Activated CD4-positive, alpha-beta T cell treated with anti-CD3 and anti-CD28 coated beads for 48 hours (primary cell): ENCODE measurements at places on chromosomes 5 and 9.

DNA sequence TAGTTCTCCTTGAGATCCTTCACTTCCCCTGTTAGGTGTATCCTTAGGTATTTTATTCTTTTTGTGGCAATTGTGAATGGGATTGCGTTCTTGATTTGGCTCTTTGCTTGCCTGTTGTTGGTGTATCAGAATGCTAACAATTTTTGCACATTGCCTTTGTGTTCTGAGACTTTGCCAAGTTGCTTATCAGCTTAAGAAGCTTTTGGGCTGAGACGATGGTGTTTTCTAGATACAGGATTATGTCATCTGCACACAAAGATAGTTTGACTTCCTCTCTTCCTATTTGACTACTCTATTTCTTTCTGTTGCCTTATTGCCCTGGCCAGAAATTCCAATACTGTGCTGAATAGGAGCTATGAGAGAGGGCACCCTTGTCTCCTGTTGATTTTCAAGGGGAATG is 609.4 kb upstream of the COX7C start:
- DNase-seq: no peak

- DNase-seq: no peak
These were observed 49.9 kb upstream of the OTULINL start for GRCh38 chr5:14531668-14532067.

DNA sequence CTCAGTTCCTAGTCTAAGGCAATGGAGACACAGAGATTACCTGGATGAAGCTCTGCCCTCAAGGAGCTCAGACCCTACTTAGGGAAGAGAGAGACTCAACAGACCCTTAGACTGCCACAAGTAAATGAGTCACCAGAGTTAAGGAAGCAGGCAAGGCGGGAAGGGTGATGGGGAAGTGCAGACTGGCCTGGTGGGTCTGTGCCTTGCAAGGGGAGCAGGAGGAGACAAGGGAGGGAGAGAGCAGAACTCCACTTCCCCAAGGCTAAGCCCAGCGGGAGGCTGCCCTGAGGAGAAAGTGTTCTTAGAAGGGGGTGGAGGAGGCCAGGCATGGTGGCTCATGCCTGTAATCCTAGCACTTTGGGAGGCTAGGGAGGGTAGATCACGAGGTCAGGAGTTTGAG is 83.7 kb downstream of the HRH2 start:
- no peak for DNase-seq

GRCh38 chr9:115910959-115911358 is 242.6 kb upstream of the PAPPA start:
- DNase-seq: no peak

GRCh38 chr5:169024421-169024820 is 276.5 kb downstream of the SLIT3 start:
- no peak for DNase-seq

- DNase-seq: no peak
These were observed 324.5 kb downstream of the TUSC1 start for GRCh38 chr9:25353783-25354182.

- DNase-seq: no peak
These were observed 21.3 kb upstream of the CCDC112 start for GRCh38 chr5:115317736-115318135.

DNA sequence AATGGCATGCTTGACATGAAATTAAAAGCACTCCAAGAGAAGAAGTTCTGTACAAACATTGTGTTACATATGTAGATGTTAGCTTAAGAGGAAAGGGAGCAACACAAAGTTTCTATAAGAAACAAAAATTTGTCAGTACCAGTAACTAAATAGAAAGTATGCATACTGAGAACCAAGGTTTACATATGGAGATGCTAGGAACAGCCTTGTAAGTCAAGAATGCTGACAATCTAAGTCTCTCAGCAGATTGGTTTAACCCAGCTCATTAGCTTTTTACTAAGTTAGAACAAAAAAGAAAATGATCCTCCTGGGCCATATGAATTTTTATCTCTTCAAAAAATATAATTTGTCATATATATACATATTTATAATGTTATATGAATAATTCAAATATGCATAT is 2022.1 kb upstream of the ACO1 start:
- DNase-seq: no peak

- no peak for DNase-seq
These were observed 3.6 kb upstream of the MACIR start for GRCh38 chr5:103254921-103255320.

DNA sequence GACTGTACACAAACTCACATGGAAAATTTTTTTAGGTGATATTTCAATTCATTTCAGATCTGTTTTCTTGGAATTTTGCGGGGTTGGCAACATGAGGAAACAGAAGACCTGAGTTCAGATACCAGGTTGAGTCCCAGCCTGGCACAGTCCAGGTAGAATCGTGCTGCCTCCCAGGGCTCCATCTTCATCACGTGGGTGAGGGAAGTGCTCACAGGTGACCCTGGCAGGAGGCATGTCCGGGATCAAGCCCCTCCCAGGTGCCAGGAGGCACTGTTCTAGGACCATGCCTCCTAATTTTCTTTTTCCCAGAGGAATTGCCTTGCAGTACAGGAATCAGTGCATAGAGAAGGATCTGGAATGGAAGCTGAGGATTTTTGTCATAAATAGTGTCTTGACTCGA is 318.3 kb upstream of the IRX4 start:
- DNase-seq: no peak

DNA sequence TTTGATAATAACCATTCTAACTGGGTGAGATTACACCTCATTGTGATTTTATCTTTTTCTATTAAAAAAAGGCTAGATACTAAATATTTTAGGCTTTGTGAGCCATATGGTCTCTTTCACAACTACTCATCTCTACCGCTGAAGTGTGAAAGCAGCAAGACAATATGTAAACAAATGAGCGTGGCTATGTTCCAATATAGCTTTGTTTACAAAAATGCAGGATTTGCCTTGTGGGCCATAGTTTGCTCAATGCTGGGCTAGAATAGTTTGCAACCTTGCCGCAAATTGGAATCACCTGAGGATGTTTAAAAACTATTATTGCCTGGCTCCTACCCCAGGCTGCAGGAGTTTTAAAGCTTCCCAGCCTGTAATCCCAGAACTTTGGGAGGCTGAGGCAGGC is 10.2 kb upstream of the GPR150 start:
- DNase-seq: no peak

GRCh38 chr9:128396970-128397613 is 23.6 kb upstream of the CERCAM start:
- no peak for DNase-seq

DNA sequence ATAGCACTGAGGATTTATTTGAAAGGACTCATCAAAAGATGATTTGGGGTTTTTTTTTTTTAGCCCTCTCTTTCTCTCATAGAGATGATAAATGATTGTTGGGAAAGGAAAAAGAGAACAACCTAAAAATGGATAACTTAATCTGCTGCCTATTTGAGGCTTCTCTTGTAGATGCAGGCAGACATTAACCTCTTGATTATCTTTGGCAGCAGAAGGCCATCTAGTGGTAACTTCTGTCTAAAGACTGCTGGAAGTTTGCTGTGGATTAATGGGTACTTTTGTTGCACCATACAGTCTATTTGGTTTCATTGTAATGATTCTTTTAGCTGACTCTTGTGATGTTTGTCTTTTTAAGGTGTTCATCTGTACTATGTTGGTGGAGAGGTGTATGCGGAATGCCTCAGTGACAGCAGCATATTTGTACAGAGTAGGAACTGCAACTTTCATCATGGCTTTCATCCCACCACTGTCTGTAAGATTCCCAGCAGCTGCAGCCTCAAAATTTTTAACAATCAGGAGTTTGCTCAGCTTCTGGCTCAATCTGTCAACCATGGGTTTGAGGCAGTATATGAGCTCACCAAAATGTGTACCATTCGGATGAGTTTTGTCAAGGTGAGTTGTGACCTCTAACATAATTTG is 18.8 kb downstream of the SMIM32 start:
- DNase-seq: no peak

- DNase-seq: no peak
These were observed 22.7 kb downstream of the GRIA1 start for GRCh38 chr5:153513156-153513555.

DNA sequence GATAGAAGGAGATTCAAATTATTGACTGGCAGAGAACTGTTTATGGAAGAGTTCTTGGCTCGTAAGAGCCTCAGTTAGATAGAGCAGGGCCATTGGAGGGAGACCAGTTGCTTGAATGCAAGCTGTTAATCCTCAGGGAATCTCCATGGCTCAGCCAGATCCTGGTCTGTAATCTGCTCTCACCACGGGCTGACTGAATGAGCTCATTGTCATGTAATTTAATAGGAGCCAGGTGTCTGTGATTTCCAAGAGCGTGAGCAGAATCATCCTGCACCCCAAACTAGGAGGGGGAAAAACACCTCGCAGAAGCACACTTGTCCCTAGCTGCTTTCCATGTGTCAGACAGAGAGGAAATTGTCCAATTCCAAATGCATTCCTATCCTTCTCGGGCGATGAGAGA is 19.1 kb upstream of the KCNMB1 start:
- no peak for DNase-seq

DNA sequence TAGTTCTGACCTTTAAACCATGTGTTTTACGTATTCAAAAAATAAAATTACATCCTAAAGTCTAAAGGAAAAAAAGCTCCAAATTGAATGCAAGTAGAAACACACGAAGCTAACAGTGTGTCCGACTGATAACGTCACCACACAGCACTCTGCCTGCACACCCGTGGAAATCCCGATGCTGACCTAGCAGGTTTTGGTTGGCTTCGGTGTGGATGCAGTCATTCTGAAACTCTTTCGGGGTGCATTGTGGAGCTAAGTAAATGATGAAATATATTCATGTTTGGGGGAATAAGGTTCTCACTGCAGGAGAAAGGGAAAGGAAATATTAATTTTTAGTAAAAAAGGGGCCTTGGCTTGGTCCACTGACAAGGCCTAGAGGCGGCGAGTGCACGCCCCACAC is 2.0 kb downstream of the RASGEF1C start:
- DNase-seq: no peak

GRCh38 chr5:119330367-119331183 is 25.2 kb upstream of the TNFAIP8 start:
- peak; percentile 72 for DNase-seq

DNA sequence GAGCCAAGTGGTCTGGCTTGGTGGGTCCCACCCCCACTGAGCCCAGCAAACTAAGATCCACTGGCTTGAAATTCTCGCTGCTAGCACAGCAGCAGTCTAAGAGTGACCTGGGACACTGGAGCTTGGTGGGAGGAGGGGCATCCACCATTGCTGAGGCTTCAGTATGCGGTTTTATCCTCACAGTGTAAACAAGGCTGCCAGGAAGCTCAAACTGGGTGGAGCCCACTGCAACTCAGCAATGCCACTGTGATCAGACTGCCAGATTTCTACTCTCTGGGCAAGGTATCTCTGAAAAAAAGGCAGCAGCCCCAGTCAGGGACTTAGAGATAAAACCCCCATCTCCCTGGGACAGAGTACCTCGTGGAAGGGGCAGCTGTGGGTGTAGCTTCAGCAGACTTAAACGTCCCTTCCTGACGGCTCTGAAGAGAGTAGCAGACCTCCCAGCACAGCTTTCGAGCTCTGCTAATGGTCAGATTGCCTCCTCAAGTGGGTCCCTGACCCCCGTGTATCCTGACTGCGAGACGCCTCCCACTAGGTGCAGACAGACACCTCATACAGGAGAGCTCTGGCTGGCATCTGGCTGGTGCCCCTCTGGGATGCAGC is 18.2 kb upstream of the STK32A start:
- DNase-seq: no peak

- no peak for DNase-seq
These were observed 144.6 kb downstream of the CD180 start for GRCh38 chr5:67052034-67052433.

- DNase-seq: no peak
These were observed 9.3 kb downstream of the TLE1 start for GRCh38 chr9:81680006-81680405.

- no peak for DNase-seq
These were observed 155.4 kb downstream of the RGS3 start for GRCh38 chr9:113618836-113619490.

- no peak for DNase-seq
These were observed 11.5 kb downstream of the CAMK4 start for GRCh38 chr5:111235635-111236034.

DNA sequence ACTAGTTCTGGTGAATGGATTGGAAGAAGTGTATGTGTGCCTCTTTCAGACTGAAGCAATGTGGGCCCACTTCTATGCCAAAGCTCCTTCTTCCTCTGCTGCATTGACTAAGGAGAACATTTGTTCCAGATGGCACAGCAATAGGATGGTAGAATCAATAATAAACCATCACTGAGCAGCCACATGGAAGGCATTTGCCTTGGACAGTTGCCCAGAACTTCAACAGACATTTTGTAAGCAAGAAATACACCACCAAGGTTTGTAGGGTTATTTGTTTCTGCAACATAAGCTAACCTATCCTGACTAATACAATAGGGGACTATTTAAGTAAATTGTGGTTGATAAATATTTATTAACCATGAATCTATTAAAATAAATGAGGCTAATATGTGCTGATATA is 37.7 kb upstream of the CSNK1G3 start:
- no peak for DNase-seq

DNA sequence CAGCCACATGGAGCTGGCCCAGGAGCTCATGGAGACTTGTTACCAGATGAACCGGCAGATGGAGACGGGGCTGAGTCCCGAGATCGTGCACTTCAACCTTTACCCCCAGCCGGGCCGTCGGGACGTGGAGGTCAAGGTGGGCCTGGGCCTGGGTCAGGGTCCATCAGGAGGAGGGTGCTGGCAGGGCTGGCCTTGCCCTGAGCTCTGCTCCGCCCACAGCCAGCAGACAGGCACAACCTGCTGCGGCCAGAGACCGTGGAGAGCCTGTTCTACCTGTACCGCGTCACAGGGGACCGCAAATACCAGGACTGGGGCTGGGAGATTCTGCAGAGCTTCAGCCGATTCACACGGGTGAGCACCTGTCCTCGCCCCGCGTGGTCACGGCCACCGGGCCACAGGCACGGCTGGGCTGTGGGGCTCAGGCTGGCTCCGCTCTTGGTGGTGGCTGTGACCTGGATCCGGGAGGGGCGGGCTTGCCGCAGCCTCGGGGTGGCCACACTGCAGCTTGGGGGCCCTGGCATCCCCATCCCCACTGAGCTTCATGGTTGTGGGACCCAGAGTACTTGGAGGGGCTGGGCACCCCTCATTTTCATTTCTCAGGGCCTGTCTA is 7.1 kb downstream of the DPP7 start:
- no peak for DNase-seq

DNA sequence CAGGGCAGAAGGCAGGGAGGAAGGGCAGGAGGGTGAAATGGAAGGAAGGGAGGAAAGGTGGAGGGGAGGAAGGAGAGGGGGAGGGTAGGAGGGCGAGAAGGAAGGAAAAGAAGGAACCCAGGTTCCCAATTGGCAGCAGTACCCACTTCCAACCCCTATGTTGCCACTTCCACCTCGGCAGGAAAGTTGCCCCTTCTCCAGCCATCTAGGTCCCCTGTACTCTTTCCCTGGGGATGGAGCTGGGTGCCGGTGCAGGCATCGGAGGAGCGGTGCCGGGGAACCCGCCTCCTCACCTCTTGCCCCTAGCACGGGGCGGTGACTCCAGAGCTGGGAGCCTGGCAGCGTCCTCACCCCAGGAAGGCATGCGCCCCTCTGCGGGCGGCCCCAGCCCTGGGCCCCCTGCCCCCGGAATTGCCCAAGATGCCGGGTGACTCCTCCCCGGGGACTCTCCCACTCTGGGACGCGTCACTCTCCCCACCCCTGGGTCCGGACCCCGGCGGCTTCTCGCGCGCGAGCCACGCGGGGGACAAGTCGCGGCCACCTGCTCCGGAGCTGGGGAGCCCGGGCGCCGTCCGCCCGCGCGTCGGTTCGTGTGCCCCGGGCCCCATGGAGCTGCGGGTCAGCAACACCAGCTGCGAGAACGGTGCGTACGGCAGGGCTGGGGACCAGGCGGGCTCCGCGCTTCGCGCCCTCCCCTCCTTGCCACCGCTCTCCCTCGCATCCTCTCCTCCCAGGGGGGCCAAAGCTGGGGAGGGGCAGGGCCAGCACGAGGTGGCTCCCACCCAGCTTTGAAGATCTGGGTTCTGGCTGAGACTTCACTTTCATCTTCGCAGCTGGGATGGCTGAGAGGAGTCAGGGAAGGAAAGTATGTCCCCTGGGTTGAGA is at the start of gene NIPAL4:
NIPAL4 (plus strand) TSS at position 499 of the 885 bp plus-strand sequence; CDS start at position 607, 108 bp downstream.
- DNase-seq: peak; percentile 55
